ENCODE measurements at places on chromosomes 12 and 14.

DNA sequence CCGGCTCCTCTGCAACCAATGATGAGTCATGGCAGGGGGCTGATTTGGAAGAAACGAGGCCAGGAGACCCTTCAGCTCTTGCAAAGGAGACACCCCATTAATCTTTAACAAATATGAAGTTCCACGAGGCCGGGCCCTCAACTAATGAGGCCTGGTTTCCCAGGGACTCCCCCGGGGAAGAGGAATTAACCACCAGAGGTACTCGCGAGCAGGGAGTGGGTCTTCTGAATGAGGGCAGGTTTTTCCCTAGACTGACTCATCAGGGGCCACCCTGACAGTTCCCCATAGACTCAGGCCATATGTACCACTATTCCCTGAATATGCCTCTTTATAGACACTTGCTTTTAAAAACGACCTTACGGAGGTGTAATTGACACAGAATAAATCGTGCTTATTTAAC lies 150.7 kb upstream of the LHX5 start:
- no peak for DNase-seq

DNA sequence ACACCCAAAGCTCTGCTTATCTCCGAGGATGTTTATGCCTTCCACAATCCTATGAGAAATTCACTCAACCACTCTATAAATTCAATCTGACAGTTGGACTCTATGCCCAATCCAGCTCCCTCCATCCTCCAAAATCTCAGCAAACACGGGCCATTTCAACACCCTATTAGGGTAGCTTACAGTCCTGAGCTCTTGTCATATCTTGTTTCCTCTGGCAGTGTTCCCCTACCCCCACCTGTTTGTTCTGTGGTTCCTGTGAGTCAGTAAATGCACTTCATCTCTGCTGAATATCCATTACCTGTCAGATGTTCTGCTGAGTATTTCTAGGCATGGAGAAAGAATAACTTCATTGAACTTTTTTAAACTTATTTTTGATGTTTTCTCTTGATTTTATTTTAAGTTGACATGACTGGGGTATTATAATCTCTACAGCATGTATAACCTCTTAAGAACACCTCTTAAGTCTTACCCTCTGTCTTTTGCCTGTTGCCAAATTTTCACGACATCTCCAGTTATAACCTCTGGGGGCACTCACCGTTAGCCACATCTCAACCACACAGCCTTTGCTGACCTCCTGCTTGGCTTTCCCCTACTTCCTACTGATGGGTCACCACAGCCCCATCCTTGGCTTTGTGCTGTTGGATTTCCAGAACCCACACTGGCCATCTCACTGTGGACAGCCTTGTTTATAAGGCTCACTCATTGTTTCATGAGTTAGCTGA lies 317.0 kb upstream of the TMPO start:
- DNase-seq, result no peak

DNA sequence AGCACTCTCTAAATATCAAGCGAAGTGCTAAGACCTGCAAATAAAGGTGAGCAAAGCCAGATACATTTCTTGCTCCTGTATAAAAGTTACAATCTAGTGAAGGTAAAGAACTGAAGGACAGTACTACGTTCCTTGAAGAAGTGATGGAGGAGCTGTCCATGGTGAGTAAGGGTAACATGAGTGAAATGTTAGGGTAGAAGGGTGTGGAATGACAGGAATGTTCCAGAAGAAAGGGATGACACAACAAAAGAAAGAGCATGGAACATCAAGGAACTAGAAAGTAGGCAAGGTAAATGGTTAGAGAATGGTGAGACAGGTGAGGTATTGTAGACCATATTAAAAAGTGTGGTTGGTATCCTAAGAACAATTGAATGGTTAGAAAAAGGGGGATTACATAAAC lies 272.4 kb downstream of the ACSS3 start:
- no peak for DNase-seq

GRCh38 chr12:100733817-100734593 lies 60.6 kb upstream of the ANO4 start:
- DNase-seq, result no peak

DNA sequence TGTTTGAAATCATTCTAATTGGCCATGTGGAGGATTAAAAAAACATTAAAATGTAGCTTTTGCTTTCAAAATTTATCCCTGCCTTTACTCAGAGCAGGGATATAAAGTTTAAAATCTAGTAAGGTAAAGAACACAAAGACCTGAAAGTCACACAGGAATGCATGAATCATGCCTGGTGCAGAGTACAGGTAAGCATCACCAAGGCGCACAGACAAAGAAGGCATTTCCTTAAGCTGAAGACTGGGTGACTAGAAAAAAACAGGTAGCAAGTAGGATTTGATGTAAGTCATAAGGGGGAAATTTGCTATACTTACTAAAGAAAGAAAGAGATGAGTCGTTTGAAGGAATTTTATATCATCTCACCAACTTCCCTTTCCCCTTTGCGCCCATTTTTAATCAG lies 405.6 kb downstream of the GXYLT1 start:
- no peak for DNase-seq

DNA sequence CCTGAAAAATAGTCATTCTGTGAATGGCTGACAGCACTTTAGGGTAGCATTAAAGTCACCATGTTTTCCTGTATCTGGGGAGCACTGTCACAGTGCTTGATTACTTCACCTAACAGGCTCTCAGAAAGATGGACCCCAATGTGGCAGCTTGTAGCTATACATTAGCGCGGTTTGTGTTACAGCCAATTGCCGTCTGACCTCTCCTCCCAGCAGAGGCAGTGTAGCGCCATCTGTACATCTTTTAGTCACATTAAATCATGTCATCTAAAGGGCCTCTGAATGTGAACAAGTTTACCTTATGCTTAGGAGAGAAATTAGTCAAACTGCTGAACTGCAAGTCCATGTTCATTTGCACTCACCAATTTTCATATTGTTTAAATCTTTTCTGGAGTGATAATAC lies 113.7 kb downstream of the LMO3 start:
- no peak for DNase-seq

DNA sequence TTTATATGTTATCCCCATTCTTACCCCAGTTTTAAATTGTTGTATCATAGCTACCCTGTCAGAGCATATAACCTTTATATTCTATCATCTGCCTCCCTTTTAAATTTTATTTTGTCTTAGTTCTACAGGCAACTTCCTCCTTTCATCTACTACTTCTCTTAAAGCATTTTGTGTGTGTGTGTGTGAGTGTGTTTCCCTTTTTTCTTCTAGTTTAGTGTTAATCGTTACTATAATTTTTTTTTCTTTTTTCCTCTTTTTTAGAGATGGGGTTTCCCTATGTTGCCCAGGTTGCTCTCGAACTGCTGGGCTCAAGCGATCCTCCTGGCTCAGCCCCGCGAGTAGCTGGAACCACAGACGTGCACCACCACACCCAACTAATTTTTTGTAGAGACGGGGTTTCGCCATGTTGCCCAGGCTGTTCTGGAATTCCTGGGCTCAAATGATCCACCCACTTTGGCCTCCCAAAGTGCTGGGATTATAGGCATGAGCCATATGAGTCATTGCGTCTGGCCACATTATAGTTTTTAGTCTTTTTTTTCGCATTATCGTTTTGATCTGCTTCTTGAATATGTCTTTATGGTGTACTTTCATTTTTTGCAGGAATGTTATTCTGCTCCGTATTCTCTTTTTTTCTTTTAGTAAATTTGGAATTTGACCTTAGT lies 33.1 kb upstream of the FBXO34 start:
- DNase-seq, result no peak

- DNase-seq, result no peak
These were observed 63.9 kb downstream of the MYRFL start for GRCh38 chr12:69888901-69889300.

DNA sequence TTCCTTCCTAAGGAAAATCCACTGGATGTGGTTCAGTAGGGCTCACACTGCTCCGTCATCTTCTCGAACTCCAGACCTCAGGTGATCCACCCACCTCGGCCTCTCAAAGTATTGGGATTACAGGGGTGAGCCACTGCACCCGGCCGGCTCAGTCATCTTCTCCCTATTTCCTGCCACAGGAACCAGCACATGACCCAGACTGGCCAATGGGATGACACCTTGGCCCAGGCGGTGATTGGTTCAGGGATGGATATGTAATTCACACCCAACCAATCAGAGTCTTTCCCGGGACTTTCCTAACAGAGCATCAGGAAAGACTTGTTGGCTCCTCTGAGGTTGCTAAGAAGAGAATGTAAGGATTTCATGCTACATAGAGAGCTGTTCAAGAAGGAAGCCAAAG lies 19.2 kb upstream of the C12orf76 start:
- no peak for DNase-seq

DNA sequence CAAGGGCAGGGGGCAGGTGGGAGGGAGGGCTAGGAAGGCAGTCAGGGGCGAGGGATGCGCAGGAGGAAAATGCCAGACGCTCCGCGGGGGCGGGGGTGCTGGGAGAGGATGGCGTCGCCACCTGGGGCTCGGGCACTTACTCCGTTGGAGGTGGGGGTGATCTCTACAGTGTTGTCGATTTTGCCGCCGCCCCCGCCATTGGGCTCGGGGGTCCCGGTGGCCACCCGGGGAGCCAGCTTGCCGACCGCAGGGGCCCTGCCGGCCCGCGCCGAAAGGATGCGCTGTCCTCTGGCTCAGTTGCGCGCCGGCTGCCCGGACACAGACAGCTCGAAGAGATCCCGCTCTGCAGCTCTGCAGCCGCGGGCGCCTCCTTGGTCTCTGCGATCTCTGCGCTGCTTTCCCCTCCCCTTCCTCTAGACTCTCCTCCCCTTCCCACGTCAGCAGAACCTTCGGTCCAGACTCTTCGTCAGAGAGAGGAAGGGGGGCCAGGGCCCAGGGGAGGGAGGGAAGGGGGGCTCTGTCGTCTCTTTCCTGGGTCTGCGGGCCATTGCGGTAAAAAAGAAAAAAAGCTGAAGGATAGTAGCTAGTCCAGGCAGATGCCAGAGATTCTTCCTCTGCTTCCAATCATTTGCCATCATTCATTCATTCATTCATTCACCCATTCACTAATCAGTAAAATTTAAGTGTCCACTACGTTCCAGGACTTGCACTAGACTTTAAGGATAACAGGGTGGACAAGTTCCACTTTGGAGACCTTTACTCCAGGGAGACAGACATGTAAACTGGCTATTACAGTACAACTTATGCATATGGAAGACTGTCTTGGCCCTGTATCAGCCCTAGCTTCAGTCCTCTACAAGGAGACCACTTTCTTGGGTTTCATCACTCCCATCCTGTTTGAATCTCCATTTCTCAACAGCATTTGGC lies at the start of gene SLC22A17:
Gene SLC22A17 (minus strand): TSS at position 382 of the 927 bp plus-strand sequence.
- peak; percentile 41 for DNase-seq

DNA sequence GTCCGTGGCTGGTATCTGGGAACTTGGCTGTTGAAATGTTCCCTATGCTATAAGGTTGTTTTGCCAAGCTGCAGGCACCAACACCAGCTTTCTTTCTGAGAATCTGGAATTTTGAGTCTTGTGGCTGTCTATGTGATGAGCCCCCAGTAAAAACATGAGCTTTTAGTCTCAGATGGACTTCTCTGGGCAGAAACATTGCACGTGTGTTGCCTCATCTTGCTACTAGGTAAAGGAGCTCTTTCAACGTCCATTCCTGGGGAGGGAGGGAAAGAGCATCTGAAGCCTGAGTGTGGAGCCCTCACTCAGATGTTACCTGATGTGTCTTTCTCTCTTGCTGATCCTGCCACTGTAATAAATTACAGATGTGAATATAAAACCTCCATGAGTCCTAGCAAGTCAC lies 183.8 kb upstream of the LHX5 start:
- no peak for DNase-seq

DNA sequence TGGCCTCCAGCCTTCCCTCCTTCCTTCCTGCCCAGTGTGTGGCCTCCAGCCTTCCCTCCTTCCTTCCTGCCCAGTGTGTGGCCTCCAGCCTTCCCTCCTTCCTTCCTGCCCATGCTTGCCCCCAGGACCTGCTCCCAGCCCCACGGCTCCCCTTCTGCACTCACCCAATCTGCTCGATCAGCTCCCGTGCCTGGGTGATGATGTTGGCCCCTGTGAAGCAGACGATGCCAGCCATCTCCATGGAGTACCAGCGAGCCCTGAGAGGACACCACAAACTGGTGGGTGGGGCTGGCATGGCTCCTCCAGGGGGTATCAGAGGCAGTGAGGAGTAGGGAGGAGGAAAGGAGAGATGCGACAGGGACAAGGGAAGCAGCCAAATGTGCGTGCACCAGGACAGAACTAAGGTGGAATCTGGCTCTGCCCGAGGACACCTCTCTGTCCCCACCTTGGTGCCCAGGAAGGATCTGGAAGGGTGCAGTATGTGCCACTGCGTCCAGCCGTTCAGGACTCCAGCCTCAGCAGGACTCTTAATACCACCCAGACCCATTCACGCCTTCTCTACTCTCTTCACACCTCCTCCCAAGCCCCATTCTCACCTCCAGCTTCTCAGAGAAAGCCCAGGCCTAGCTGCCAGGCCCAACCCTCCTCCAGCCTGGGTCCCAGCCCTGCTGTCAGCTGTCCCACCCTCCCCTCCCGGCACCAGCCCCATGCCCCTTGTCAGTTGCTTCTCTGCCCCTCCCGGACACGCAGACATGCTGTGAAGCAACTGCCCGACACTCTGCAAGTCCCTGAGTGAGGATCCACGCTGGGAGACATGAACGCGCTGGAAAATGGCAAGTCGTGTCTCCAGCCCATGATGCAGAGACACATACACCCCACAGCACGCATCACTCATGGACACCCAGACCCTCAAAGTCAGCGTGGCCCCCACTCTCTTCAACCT lies 22.7 kb downstream of the POLE start:
- no peak for DNase-seq

DNA sequence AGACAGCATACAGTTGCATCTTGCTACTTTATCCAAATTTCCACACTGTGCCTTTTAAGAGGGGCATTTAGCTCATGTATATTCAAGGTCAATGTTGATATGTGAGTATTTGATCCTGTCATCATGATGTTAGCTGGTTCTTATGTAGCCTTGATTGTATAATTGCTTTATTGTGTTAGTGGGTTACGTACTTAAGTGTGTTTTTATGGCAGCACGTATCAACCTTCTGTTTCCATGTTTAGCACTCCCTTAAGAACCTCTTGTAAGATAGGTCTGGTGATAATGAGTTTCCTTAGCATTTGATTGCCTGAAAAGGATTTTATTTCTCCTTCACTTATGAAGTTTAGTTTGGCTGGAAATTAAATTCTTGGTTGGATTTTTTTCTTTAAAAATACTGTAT lies 445.2 kb downstream of the NAV3 start:
- DNase-seq, result no peak

GRCh38 chr12:19763488-19763887 lies 324.2 kb downstream of the AEBP2 start:
- DNase-seq, result no peak

- no peak for DNase-seq
These were observed 1.2 kb downstream of the USP30 start for GRCh38 chr12:109053382-109054123.

DNA sequence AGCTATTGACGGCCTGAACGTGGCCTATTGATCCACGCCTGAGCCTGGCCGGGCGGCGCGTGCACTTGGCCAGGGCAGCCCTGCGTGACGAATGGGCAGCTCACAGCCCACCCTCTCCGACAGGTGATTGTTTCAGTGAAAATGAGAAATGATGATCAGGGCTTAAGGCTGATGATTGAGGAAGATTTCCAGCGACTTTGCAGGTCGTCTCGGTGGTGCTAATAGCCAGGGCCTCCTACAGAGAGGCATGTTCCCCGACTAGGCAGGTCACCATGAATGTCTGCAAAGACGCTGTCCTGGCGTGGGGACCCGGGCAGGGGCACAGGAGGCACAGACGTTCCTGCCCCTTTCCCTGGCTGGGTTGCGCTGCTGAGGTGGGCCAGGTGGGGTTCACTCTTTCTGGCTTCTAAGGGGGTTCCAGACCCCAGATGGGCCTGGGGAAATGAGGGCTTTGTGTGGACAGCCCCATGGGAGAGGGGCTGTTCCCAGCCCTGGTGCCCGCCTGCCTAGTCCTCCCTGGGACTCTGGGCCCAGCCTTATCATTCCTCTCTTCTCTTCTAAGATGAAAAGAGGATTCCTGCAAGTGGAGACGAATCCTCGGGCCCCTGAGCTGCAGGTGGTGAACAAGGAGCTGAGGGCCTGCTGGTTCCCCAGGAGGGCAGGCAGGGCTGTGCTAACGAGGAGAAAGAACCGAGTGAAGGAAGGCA lies 157.4 kb downstream of the KIF26A start:
- no peak for DNase-seq
